Islet precursor cell (in vitro differentiated cells): ENCODE measurements at places on chromosomes 3 and 15.

DNA sequence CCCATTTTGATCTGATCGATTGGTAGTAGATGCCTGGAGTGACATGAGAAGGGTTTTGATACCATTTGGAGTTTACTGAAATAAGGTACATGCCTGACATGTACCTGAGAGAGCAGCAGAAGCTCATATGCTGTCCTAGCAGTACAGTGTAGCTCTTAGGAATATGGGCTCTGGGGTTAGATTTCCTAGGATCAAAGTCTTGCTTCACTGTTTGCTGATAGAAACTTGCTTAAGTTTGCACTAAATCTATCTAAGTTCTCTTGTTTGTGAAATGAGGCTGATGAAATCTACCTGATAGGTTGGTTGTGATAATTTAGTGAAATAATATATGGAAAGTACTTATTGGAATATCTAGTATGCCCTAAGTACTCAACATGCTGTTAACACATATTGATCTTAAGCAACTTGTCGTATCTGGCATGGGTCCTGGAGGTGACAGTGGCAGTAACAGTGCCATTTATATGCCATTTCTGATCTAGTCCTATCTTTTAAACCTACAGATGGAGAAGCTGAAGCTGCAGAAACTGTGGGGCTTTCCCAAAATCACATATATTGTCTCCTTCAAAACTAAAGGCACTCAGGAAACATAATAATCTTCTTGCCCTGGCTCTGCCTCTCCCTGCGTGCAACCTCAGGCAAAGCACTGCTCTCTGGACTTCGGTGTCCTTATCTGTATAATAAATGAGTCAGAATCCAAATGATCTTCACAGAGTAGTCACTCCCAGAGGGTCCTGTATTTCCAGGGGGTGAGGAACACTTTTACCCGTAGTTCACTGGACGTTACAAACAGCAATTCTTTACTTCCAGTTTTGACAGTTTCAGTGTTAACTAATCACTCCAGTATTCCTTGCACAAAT, 223.6 kb upstream of the SETMAR start:
- no peak for DNase-seq

DNA sequence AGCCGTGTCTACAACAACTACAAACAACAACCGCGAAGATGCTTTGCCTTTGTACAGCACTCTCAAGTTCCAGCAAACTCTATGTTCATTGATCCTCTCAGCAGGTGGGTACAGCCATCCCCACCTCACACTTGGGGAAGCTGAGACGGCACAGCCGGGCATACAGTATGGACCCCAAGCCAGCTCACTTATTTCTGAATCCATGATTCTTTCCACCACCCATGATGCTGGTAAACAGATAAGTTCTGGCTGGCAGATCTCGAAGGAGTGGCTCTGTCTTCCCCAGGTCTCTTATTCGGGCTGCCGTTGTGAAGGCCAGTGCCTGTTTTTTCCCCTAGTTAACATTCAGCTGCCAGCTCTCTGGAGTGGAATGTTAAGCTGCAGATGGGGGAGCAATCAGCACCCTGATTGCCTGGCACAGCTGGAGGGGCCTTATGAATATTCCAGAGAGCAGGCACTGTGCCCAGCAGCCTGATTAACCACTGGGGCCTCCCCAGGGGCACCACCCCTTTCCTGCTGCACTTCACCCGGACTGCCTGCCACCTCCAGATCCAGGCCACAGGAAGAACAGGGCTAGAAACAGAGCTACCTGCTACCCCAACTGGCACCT, 73.2 kb downstream of the CORO2B start:
- peak; percentile 41 for DNase-seq

- no peak for DNase-seq
Measured at GRCh38 chr3:108209579-108209978, 12.6 kb downstream of the IFT57 start.

DNA sequence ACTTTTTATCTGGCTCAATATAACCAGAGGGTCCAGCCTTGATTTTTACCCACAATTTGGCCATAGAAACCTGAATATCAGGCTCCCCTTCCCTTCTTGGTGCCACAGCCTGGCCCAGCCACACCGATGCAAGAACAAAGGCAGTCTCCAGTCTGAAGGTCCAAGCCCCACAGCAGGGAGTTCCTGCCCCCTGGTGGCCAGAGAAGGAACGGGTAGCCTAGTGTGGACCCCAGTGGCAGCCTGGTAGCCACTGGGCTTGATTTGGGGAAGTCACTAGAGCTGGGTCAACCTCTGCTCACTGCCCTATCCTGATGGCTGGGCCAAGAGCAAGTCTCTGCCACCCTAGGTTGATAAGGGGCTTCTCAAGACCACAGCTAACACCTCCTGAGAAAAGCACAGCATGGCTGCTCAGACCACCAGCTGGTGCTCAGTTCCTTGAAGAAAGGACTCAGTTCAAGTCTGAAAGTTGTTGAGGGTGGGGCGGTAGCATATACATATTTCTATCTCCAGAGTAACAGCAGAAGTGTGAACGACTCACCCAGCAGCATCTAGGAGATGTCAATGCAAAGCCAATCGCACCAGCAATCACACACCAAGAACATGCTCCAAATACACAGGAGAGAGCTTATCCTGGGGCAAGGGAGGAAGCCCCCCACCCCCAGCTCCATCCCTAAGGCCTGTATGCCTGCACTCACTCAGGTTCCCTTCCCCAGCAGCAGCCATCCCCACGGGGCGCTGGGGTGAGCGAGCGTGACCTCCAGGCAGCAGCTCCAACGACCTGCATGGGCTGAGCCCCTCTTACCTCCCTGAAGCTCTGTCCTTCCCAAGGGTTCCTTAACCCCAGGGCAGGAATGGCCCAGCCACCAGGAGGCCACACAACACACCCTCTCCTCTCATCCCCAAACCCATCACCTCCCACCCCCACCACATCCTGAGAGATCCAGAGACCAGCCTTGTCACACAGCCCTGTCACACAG, 7.6 kb downstream of the PFKFB4 start:
- DNase-seq = peak; percentile 92
